Left cardiac atrium (tissue), 4 donors: ENCODE measurements at places on chromosomes 5 and 9. TPM values are rescaled to one million over a fixed set of nuclear protein-coding genes. Genes with fewer than 3 reads are reported as not detected.

GRCh38 chr9:124873664-124874063 lies 11.7 kb downstream of the ARPC5L start:
- DNase-seq = no peak

- DNase-seq = peak; percentile 62
Observed at GRCh38 chr5:132751444-132751843, 4.2 kb downstream of the CCNI2 start.

Gene CARD9
- 0.86 TPM for total RNA-seq

- no peak for DNase-seq
Observed at GRCh38 chr5:143721925-143722324, 90.0 kb upstream of the HMHB1 start.

GRCh38 chr5:137252512-137252911 lies 246.6 kb downstream of the SPOCK1 start:
- no peak for DNase-seq

Gene ELAVL2
- total RNA-seq = not detected

GRCh38 chr5:120464627-120465435 lies 731 bp downstream of the PRR16 start:
- peak; percentile 44 for DNase-seq

Gene OR1Q1
- total RNA-seq = not detected

DNA sequence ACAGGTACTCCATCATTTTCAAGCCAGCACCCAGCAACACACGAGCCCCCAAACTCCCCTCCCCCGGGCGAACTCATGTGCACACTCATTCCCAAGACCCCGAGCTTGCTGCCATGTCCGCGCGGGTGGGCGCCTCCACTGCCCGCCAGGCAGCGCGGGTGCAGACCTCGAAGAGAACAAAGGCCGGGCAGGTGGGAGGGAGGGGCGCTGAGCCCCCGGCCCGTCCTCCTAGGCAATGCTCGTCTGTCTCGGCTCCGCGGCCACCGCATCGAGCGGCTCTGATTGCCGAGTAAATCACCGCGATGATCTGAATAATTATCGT lies 47.1 kb upstream of the PSD2 start:
- no peak for DNase-seq

DNA sequence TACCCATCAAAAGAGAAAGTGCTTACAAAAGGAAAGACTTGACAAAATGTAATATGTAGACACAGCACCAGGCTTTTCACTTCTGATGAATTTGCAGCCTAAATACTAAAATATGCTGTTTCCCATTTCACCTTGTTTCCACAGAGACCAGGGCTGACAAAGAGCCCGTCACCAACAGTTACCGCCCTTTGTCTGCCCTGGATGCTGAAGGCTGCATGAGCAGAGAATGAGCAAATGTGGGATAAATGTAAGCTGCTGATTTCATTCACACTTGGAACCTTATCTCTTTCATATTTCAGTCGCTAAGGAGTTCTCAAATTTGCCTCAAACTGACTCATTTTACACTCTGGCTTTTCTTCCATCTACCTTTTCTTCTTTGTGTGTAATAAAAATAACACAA lies 213.9 kb downstream of the TMEM167A start:
- no peak for DNase-seq

DNA sequence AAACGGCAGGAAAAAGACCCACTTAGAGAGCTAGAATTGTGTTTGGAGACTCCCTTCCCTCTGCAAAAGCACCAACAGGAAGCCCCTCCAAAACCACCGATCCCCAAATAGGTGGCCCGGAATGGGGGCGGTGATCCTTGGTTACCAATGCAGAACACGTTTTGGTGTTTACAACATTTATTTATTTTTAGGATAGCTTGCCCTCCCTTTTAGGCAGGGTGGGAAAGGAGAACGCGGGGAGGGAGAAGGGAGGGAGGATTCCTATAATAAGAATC lies 579 bp upstream of the NTRK2 start:
- peak; percentile 21 for DNase-seq

DNA sequence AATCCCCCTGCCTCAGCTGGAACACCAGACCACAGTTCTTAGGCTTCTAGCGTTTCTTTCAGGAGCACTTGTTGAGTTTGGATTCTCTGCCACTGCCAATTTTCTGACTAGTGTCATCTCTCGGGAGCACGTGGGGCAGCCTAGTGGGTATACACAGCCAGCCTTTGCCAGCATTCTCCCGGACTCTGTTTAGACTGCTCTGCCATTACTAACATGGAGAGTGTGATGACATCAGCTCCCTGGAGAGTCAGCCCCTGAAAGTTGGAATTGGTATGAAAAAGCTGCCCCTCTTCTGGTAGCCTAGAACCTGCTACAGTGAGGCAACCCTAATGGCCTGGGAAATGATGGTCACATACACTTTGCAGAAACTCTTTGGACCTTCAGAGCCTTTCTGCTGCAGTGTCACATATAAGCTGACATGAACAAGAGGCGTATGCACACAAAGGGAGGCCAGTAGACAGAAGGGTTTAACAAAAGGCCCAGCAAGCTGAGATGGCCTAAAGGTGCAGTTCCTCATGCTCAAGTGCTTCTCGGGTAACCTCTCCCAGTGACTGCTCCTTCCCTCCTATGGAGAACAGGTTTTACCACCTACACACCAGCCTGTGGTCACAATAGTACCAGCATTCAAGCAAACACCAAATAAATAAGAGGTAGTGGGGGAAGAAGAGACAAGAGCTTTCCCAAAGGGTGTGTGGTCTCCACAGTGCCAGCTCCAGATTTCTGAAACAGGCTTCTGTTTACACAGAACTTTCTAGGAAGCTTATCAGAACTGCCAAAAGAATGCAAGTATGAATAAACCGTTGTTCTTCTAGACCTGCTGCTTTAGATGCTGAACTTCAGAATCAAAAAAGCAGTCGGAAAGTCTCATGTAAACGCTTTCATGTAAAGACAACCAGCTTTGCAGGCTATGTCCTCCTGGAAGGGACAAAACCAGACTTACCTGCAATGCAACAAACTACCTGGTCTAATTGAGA lies 16.5 kb downstream of the SPACA9 start:
- DNase-seq = no peak

Gene TEX48
- total RNA-seq = not detected

Gene ACOT12
- not detected for total RNA-seq

- no peak for DNase-seq
Observed at GRCh38 chr5:163947848-163948666, 442.6 kb downstream of the MAT2B start.

Gene PDE6A
- total RNA-seq = not detected

DNA sequence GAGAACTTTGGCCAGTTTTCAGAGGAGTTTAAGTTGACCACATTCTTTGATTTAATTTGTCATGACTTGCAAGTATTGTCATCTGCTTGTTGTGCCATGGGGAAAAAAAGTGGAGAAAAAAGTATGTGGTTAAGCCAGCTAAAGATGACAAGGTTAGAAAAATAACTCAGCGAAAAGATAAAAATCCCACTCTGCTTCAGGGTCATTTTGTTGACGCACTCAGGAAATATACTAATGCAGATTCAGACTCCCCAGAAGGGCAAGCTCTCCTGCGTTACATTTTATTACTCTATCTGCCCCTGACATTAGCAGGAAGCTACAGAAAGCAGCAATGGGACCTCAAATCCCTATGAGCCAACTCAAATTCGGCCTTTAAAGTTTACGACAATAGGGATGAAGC lies 27.6 kb upstream of the TESK1 start:
- no peak for DNase-seq

Gene SPINK7
- not detected for total RNA-seq

DNA sequence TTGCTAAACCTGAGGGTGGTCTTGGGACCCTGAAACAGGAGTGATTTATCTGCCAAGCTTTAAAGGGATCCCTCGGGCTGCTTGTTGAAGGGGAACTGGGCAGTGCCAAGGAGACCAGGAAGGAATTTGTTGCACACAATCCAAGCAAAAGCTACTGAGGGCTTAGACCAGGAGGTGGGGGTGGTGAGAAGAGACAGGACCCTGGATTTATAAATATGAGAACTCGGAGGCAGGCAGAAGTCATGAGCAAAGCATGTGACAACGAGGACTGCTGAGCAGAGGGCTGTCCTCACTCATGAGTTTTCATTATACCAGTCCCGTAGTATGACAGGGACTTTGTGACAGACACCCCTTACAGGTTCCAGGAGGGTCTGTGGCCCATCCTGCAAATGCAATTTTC lies 237.3 kb downstream of the DRD1 start:
- no peak for DNase-seq

DNA sequence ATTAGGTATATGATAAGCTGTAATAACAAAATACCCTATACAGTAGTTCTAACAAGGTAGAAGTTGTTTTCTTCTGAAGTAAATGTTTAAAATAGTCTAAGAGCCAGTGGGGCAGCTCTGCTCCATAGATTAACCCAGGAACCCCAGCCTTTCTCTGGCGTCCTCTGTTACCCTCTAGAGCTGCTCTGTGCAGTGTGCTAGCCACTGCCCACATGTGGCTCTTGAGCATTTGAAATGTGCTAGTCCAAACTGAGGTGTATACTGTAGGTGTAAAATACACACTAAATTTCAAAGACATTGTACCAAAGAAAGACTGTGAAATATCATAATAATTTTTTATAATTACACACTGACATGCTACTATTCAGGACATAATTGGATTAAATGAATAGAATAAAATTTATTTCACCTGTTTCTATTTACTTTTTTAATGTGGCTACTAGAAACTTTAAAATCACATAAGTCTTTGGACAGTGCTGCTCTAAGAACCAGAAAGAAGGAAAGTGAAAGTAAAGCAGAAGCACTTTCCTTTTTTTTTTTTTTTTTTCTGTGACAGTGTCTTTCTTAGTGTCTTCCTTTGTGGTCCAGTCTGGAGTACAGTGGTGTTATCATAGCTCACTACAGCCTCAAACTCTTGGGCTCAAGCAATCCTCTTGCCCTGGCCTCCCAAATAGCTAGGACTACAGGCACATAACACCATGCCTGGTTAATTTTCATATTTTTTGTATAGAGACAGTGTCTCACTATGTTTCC lies 39.3 kb downstream of the RAI14 start:
- DNase-seq = no peak

DNA sequence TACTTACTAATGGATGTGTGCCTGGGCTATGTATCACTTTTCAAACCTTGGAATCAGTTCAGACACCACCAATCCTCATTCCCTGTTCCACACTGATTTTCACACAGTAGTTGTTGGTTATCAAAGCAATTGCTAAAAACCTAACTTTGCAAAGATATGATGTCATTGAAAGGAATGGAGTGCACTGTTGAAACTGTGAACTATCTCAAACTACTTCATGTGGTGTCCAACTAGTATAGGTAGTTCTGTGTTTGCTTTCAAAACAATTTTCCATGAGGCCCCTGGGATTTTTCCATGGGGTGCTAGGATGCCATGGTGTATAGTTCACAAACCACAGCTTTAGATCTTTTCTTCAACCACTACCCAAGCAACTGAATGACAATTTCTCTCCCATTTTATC lies 17.8 kb downstream of the INIP start:
- no peak for DNase-seq

DNA sequence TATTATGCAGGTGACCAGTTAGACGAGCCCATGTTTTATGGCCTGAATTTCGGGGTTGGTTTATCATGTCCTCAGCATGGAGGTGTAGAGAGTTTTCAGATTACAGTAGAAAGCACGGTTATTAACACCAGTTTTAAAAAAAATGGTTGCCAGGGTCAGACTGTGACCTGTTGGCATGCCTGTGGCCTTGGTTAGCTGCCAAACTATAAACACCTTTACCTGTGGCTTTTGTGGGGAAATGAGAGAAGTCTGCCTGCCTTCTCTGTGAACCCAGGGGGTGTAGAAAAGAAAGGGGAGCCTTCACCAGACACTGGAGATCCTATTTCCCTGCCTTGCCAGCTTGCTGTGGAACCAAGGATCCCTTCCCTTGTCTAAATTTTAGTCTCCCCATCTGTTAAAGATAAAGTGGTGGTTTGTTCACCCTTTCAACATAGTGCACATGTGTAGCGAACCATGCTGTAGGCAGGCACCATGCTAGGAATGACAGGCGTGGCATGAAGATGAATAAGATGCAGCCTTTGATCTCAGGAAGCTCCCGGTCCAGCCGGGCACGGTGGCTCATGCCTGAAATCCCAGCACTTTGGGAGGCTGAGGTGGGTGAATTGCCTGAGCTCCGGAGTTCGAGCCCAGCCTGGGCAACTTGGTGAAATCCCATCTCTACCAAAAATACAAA lies 6.1 kb upstream of the PHF19 start:
- DNase-seq = no peak

- DNase-seq = no peak
Observed at GRCh38 chr5:110588286-110588980, 138.0 kb downstream of the TMEM232 start.

Gene SCGB3A2
- not detected for total RNA-seq

DNA sequence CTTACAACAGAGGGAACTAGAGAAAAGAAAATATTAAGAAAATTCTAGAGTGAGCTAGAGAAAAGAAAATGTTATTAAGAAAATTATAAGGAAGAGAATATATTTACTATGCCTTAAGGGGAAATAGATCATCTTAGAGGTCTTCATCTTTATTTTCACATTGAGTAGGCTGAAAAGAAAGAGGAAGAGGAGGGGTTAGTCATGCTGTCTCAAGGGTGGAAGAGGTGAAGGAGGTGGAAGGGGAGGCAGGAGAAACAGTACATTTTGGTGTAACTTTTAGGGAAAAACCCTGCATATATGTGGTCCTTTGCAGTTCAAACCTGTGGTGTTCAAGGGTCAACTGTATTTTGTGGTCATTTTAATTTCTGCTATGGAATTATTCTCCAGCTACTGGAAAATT lies 46.6 kb downstream of the PPIP5K2 start:
- DNase-seq = no peak

DNA sequence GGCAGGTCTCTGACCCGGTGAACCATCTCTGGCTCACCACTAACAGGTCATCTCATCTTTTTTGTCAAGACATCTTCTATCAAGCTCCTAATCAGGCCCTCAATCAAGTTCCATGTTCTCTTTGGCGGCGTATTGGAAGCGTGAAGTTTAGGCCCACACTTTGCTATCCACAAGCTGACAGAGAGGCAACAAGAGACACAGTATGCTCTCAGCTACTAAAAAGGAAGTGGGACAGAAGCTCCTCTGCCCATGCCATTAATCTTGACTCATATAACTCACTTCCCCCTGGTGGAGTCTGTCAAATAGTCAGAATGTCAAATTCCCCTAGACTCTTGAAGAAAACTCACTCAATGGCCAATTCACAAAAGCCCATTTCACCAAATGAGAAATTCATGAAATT lies 77.6 kb upstream of the TMC1 start:
- no peak for DNase-seq

GRCh38 chr5:175803254-175803653 lies 68.1 kb upstream of the CPLX2 start:
- DNase-seq = no peak

Gene MPDZ
- 63.1 TPM for total RNA-seq

Gene CNTNAP3
- total RNA-seq = 16.4 TPM

Gene ITGA1
- total RNA-seq = 34.9 TPM

- DNase-seq = no peak
Observed at GRCh38 chr9:71858102-71858798, 52.7 kb downstream of the ABHD17B start.

- no peak for DNase-seq
Observed at GRCh38 chr9:14301583-14302021, 12.3 kb downstream of the NFIB start.

Gene STXBP1
- total RNA-seq = 40.4 TPM

- no peak for DNase-seq
Observed at GRCh38 chr5:155792873-155793272, 534.1 kb upstream of the SGCD start.
